Activated CD8-positive, alpha-beta memory T cell treated with anti-CD3 and anti-CD28 coated beads, Interleukin-2, amount 10 ng/mL, durations not matched to agents 7 days and 5 days (primary cell): ENCODE measurements at places on chromosomes 7 and 10. TPM values are rescaled to one million over a fixed set of nuclear protein-coding genes. Genes with fewer than 3 reads are reported as not detected.

DNA sequence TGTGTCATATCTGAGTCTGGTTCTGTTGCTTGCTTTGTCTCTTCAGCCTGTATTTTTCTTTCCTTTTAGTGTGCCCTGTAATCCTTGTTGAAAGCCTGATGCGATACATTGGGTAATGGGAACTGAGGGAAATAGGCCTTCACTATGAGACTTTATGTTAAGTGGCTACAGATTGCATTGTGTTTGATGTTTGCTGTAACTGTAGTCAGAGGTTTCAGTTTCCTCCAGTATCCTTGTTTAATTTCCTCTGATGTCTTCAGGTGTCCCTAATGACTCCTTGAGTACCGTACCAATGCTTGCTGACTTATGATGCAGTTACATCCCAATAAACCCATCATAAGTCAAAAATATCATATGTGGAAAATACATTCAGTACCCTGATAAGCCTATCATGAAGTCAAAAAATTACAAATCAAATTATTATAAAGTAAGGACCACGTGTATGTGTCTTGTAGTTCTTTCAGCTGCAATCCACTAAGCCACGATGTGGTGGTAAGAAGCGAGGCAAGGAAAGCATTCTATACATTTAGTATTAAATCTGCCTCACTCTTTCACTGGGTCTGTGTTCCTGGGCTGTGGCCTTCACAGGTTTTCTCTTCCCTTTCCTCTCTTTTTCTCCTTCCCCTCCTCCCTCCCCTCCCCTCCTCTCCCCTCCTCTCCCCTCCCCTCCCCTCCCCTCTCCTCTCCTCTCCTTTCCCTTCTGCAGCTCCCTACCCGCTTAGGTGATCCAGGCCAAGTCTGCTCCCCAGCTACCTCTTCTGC is 13.3 kb upstream of the GIMAP6 start:
- no peak for DNase-seq

- DNase-seq: no peak
Observed at GRCh38 chr7:23615331-23615730, 18.1 kb downstream of the CCDC126 start.

DNA sequence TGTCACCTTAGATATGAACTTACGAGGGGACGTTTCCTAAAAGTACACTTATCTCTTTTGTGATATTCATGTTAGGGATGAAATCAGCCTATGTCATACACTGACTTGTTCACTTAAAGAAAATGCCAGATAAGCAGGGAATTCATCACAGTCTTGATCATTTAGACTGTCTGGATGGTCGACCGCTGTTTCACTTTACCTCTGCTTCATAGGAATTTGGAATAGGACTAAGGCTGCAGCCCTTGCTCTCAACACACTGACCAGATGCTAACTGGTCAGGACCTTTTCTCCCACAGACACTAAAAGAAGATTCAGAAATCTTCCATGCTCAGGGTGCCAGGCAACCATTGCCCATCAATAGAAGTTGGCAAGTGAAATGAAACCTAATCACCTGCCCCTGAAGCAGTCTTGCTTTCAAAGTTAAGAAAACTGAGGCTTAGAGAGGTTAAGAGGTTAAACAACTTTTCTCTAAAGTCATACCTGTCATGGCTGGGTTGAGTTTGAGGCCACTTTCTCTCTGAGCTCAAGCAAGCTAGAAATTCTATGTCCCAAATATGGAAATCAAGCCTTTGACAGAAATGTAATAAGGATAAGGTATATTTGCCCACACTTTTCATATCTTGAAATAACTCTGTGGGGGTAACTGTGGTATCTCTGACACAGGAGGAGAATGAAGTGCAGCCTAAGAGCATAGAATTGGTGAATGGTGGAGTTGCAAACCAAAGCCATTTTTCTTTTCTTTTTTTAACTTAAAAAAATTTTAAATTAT is 77.1 kb downstream of the MAP3K8 start:
- no peak for DNase-seq

DNA sequence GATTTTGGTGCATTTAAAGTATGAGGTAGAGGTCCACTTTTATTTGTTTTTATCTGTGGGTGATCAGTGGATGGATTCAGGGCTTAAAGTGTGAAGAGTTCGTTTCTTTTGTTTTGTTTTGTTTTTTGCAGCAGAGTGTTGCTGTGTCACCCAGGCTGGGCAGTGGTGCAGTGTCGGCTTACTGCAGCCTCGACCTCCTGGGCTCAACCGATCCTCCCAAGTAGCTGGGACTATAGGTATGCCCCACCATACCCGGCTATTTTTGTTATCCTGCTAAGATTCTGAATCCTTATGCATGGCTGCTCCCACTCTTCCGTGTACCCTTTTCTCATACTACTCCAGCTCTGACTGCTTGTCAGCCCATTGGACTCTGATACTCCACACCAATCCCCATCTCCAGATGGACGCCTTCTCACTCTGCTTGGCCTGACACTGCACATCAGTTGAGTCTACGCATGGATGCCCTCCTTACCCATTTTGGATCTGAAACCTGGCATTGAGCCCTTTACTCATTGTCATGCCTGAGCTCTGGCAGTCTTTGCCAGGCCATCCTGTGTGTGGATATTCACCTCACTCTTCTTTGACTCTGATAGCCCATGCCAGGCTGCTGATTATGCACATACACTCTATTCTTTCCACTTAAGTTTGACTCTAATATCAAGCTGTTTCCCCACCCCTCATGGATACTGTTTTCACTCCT is 119.5 kb downstream of the CCSER2 start:
- DNase-seq: no peak

GRCh38 chr7:45187946-45188411 is 30.4 kb downstream of the RAMP3 start:
- peak; percentile 23 for DNase-seq

DNA sequence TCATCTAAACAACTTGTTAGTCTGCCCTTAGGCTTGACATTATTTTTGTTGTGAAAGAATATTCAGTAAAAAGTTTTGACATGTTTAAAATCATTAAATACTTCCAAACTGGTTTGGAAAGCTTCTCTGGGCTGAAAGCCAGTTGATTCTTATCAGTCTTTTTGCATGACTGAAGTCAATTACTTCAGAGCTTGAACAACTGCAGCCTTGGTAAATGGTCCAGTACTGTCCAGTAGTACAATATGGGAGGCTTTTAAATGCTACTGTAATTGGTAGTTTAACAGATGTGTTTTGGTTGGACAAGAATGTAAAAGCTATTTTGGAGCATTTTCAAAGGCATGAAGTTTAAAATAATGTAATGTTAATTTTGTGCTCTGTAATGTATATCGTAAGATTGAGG is 103.4 kb downstream of the SDK1 start:
- DNase-seq: no peak

GRCh38 chr10:72089618-72090017 is 1.3 kb upstream of the SPOCK2 start:
- no peak for DNase-seq

- no peak for DNase-seq
Observed at GRCh38 chr10:111579473-111579872, 502.6 kb downstream of the ADRA2A start.

WAPL gene
- 52.6 TPM for total RNA-seq

DNA sequence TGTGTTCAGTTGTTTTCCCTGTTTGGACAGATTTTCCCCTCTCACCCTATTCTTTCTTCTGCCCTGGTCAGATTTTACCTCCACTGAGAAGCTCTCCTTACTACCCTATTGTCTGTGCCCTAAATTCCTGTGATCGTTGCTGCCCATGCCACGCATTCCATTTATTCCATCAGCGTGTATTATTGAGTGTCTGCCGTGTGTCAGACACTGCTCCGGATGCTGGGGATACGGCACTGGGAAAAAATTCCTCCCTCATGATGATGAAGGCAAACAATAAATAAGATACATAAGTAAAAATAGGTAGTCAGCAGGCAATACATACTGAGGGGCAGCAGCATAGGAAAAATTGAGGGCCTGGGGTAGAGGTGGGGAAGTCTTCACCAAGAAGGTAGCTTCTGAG is 86.8 kb downstream of the FANK1 start:
- no peak for DNase-seq

SNX13 gene
- 19.5 TPM for total RNA-seq

MCM10 gene
- total RNA-seq: 75.1 TPM

DNA sequence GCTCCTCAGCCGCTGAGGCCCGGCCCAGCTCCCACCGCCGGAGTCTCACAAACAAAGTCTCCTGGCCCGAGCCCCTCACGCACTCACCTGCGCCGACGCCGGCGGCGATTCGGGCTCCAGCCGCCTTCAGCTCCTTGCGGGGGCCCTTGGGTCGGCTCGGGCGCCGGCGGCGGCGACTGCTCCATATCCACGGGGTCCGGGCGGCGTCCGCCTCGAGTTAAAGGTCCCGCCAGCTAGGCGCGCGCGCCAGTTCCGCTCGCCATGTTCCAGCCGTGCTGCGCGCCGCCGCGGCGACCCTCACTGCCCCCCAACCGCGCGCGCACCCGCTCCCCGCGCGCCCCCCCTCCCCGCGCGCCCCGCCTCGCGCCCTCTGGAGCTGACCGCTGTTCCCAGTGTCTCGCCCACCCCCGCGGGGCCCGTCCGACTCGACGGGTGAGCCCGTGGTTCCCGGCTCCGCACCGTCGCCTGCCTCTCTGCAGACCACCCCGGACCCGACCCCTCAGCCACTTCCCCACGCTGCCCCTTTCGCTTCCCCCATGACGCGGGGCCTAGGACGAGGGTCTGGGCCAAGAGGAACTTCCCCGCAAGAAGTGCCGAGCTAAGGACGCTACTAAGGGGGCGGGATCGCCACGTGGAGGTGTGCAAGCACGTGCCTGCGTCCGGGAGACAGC is 396.1 kb downstream of the ZNF33B start:
- DNase-seq: no peak

C10orf71 gene
- not detected for total RNA-seq

PIK3CG gene
- total RNA-seq: 50.5 TPM

DNA sequence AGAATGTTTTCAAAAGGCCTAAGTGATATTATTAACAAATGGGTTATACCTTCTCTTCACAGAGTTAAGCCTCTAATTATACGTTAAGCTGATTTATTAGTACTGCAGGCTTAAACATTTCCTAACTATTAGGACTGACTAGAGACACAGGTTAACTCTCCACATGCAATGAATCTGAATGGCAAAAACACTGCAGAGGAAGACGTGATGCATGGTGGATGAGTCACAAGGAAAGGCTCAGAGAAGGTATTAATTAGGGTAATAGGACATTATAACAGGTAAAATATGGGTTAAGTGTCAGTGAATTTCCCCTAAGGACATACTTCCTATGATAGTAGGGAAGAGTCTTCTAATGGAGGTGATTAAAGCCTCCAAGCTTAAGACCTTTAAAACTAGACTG is 24.7 kb upstream of the SEM1 start:
- DNase-seq: no peak
